Left ventricle myocardium inferior (tissue), 1 donor: ENCODE measurements at places on chromosomes 12 and 14. TPM values are rescaled to one million over a fixed set of nuclear protein-coding genes. Genes with fewer than 3 reads are reported as not detected.

GRCh38 chr12:9022592-9022991, 33.2 kb downstream of the KLRG1 start:
- no peaks in the 10 kb centered on the region for H3K27me3 ChIP-seq
- H3K36me3 ChIP-seq: no peaks in the 10 kb centered on the region
- H3K4me1 ChIP-seq: peaks cover 4% of the 10 kb centered on the region
- no peak overlapping the region for H3K27ac ChIP-seq

DNA sequence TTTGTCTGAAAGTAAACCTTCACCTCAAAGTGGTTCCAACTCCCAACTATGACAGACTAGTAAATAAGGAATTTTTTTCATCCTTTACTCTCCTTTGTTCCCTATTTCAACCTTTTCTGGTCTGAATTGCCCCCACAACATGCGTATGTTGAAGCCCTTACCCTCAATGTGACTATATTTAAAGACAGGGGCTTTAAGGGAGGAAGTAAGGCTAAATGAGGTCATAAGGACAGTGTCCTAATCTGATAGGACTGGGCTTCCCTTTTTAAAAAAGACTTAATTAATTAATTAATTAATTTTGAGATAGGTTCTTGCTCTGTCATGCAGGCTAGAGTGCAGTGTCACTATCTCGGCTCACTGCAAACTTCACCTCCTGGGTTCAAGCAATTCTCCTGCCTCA, 86.3 kb downstream of the VCPKMT start:
- H3K4me3 ChIP-seq: no peak overlapping the region
- no peak overlapping the region for H3K27ac ChIP-seq
- H3K27me3 ChIP-seq: no peaks in the 10 kb centered on the region
- DNase-seq: no peak

DNA sequence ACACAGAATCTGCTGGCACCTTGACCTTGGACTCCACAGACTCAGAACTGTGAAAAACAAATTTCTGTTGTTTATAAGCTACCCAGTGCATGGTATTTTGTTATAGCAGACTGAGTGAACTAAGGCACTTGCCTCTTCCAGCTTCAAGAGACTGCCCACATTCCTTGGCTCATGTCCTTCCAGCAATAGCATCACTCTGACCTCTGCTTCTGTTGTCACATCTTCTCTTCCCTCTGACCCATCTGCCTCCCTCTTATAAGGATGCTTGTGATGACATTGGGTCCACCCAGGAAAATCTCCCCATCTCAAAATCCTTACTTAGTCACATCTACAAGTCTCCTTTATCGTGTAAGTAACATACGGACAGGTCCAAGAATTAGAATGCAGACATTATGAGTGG, 200.4 kb downstream of the PIK3C2G start:
- H3K36me3 ChIP-seq: no peaks in the 10 kb centered on the region
- peaks cover 9% of the 10 kb centered on the region for H3K4me1 ChIP-seq
- no peaks in the 10 kb centered on the region for H3K27me3 ChIP-seq

DNA sequence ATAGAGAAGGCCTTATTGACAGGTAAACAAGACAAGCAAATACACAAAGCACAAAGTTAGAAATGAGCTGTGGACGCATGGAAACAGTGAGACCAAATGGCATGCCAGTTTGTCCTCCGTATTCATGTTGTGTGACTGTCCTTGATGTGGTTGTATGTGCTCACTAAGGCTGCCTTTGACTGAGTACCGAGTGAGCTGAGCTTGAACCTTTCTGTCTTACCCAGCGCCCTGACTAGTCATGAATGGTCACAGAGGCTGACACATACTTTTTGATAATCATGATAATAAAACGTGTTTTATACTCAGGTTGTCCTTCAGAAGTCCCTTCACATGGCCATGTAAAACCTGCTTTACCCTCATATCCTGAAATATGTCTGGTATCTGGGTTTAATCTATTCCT, 553 bp upstream of the CATSPERB start:
- H3K4me3 ChIP-seq: no peak overlapping the region
- no peaks in the 10 kb centered on the region for H3K27me3 ChIP-seq
- no peak for DNase-seq
- H3K4me1 ChIP-seq: no peaks in the 10 kb centered on the region

DPY19L2 gene
- total RNA-seq: 52.1 TPM

- H3K36me3 ChIP-seq: no peaks in the 10 kb centered on the region
- H3K4me3 ChIP-seq: no peak overlapping the region
- no peaks in the 10 kb centered on the region for H3K4me1 ChIP-seq
- no peak overlapping the region for H3K27ac ChIP-seq
Measured at GRCh38 chr12:52573306-52573705, 337 bp downstream of the KRT74 start.

DNA sequence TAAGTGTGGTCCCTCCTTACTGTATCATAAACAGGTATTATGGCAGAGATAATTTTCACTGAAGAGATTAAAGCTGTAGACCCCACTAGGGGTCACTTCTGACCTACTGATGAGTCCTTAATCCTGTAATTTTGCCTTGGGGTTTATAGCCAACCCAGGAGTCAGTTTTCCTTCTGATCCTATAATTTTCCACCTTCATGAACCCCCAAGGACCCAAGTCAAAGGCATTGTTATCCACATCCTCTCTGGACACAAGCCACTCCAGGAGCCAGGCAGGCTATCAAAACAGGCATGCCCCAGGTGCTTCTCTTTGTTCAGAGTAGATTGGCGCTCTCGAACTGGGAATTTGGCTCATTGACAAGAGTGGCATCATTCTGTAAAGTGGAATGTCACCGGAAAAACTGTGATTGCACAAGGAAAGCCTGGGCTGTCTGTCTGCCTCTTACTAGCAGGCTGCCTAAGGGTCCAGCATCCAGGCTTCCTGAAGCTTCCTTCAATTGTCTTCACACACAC, 1523.2 kb upstream of the FLRT2 start:
- no peak for DNase-seq
- no peaks in the 10 kb centered on the region for H3K27me3 ChIP-seq
- no peak overlapping the region for H3K4me3 ChIP-seq
- no peaks in the 10 kb centered on the region for H3K36me3 ChIP-seq
- H3K27ac ChIP-seq: no peak overlapping the region

OR11H6 gene
- total RNA-seq: not detected

DNA sequence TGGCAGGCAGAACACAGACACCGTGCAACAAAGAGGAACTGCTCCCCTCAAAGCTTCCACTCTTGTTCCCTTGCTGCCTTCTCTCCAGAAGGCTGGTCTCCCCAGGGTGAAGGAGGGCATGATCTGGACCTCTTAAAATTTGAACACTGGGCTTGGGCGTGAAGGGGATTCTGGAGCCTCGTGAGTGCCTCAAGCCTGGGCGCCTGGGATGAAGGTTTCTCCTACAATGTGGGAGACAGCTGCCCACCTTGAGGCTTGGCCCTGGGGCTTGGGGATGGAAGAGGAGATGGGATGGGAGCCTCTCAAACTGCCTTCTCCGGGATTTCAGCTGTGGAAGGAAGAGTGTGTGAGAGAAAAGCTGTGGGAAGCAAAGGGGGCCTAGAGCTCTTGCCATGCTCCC, 7.8 kb upstream of the RIN3 start:
- H3K27me3 ChIP-seq: no peaks in the 10 kb centered on the region
- H3K4me1 ChIP-seq: peaks cover 14% of the 10 kb centered on the region
- no peak overlapping the region for H3K27ac ChIP-seq
- no peak for DNase-seq
- no peaks in the 10 kb centered on the region for H3K36me3 ChIP-seq
- H3K4me3 ChIP-seq: no peak overlapping the region

DNA sequence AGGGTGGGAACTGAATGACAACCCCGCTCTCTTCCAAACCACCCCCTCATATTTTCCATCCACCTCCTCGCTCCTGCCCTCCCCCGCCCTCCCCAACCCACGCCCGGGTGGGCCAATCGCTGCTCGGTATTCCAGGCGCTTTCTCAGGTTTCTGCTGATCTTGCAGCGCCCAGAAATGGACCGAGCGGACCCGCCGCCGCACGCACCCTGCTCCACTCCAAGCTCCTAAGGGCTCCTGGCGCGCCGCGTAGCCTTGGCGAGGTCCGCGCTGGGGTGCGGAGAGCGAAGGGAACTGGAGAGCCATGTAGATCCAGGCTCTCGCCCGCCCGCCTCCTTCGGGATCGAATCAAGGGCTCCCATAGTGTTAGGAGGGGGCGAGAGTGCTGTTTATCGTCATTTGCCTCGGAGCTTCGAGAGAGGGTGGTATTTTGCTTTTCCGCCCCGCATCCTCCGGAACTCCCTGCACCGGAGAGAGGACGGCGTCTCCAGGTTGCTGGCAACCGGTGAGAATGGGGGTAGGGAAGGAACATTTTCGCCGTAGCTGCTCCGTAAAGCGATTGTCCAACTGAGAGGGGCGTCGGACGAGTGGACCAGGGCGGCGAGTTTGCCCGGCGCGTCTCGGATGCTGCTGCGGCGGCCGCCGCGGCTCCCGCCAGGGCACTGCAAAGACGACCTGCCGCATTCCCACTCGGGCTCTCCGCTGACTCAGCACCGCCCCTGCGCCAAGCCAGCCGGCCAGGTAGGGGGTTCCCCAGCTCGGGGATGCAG, at the start of gene KCNA1:
KCNA1 (plus strand) TSS at position 172 of the 768 bp plus-strand sequence. CDS start 1,474 bp downstream, outside the sequence.
- H3K27ac ChIP-seq: no peak within 1 kb of the TSS
- peak within 1 kb of the TSS; percentile 60 for H3K4me3 ChIP-seq
- peaks cover 100% of the 10 kb centered on the region for H3K27me3 ChIP-seq
- DNase-seq: no peak
- H3K36me3 ChIP-seq: no peaks in the 10 kb centered on the region
- H3K4me1 ChIP-seq: peaks cover 28% of the 10 kb centered on the region

GRCh38 chr14:72736308-72736707, 157.6 kb downstream of the DPF3 start:
- DNase-seq: no peak
- H3K27me3 ChIP-seq: no peaks in the 10 kb centered on the region
- H3K4me1 ChIP-seq: peaks cover 45% of the 10 kb centered on the region
- no peaks in the 10 kb centered on the region for H3K36me3 ChIP-seq
- H3K4me3 ChIP-seq: no peak overlapping the region
- no peak overlapping the region for H3K27ac ChIP-seq

GRCh38 chr12:131589221-131589897, 121.5 kb upstream of the SFSWAP start:
- peaks cover 67% of the 10 kb centered on the region for H3K27me3 ChIP-seq
- H3K27ac ChIP-seq: no peak overlapping the region
- H3K4me3 ChIP-seq: no peak overlapping the region
- H3K36me3 ChIP-seq: no peaks in the 10 kb centered on the region

DNA sequence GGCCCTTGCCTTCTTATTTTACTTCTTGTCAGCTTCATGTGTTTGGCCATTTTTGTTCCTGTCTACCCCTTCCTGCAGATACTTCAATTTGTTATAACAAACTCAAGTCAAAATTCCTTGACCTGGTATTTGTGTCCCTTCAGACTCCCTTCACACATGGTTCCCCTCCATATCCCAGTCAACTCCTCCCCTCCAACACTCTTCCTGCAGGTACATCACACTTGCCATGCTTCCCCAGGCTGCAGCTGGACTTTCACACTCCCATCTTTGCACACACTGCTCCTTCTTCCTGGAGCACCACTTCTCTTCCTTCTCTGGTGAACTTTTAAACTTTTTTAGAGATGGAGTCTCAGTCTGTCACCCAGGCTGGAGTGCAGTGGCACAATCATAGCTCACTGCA, 18.9 kb upstream of the FIGNL2 start:
- no peak overlapping the region for H3K27ac ChIP-seq
- no peak for DNase-seq
- peaks cover 77% of the 10 kb centered on the region for H3K27me3 ChIP-seq
- H3K4me1 ChIP-seq: peaks cover 29% of the 10 kb centered on the region

DNA sequence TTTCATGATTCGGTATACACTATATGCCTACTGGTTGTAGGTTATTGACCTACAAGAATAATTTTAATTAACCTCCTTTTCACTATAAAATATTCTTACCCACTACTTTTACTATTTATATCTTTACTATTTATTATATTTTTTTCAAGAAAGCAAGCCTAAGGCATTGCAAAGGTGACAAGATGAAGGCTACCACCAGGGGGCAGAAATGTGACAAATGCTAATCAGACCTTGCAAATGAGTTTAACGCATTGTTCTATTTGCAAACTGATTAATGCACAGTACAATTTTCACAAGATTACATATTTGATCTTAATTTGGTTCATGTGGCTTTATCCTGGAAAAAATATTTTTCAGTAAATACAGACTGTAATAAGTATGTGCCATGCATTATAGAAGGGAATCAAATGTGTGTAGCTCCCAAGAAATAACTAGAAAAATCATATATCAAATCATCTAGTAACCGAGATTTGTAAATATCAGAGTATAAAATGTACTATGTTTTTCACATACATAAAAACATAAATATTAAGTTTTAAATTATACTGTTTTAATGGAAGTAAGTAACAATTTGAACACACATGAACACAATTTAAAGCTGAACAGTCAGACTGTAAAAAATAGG, 107.0 kb downstream of the ADAMTS20 start:
- no peak for DNase-seq
- no peaks in the 10 kb centered on the region for H3K36me3 ChIP-seq
- H3K27me3 ChIP-seq: no peaks in the 10 kb centered on the region
- no peak overlapping the region for H3K4me3 ChIP-seq

PPP2R5C gene
- 198 TPM for total RNA-seq

DNA sequence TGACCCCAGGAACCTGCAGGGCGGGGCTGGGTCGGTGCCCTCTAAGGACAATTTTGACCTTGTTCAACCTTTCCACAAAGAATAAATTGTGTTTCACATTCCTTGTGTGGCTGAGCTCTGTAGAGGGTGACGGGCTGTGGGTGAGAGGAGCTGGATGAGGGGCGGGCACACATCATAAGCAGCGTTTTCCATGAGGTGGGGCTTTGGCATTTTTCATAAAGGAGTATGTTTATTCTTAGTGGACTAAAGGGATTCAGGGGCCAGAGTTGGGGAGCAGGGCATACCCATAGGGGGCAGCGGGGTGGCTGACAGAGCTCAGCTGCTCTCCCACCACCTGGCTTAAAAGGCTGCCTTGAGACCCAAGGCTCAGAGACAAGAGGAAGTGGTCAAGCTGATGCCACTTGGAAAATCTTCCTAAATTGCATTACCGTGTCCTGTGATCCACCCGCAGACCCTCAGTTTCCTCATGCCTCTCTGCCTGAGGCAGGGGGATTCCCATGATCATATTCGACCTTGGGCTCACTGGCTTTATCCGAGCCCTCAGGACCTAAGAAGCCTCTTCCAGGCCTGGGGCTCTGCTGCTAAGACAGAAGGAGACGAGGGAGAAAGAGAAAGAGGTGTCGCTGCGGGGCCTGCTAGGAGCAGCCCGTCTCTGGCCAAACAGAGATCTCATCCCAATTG, 11.4 kb downstream of the MMP14 start:
- DNase-seq: no peak
- H3K4me1 ChIP-seq: peaks cover 70% of the 10 kb centered on the region
- peaks cover 39% of the 10 kb centered on the region for H3K36me3 ChIP-seq
- H3K4me3 ChIP-seq: peak overlapping the region; percentile 34
- H3K27ac ChIP-seq: peak overlapping the region; percentile 88
- H3K27me3 ChIP-seq: no peaks in the 10 kb centered on the region
